GM12864 (cell line): ENCODE measurements at places on chromosomes 6 and 20.

GRCh38 chr6:17218023-17218748, 63.0 kb upstream of the RBM24 start:
- DNase-seq: no peak

DNA sequence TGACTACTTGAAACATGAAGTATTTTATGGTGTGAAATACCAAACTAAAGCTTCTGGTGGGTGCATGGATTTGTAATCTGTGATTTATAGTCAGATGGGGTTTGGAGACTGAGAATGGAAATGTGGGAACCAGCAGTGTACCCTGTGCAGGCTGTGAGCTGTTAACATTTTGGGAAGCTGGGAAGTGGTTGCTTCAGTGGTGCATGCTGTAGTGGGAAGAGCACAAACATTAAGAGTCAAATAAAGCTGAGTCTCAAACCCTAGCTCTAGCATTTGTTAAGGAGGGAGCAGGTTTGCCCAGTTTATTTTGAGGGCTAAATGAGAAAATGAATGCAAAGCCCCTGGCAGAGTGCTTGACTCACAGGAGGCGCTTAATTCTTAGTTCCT, 235.7 kb downstream of the ZFAND3 start:
- DNase-seq: no peak

- DNase-seq: no peak
Observed at GRCh38 chr6:105966481-105966880, 119.7 kb upstream of the PRDM1 start.

DNA sequence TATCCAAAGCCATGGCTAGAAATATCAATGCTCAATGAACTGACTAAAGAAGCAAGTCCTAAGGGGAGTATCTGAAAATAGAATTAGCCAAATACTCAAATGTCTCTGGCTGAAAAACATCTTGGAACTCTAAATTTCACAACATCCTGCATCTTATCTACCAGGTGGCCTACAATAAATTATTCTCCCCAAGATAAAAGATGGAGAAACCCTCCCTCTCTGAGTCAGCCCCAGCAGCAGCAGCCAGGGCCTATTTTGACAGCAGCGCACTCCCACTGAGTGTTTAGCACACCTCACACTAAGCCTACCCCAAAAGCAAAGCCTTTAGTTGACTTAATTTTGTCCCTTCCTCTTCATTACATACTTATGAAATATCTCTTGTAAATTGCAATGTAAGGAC, 5.9 kb downstream of the CALHM6 start:
- no peak for DNase-seq

DNA sequence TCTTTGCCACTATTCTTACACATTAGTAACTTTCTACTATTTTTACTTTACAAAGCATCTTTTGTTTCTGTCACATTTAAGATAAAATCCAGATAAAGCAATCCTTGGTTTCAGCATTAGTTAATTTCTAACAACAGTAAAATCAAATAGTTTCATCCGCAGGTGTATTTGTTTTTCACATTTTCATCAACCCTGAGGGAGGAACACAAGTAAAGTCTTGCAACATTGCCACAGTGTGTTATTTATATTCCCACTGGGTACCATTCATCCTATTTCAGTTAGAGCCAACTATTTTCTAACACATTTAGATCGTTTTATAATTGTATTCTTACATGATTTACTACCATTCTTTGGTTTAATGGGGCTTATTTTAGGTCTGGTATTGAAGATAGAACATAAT, 908.7 kb upstream of the CITED2 start:
- DNase-seq: no peak

GRCh38 chr6:166595061-166595780, 8.7 kb upstream of the RAMACL start:
- no peak for DNase-seq

GRCh38 chr20:40960521-40960956, 68.1 kb upstream of the TOP1 start:
- no peak for DNase-seq

- peak; percentile 25 for DNase-seq
Observed at GRCh38 chr6:37429352-37429750, 3.7 kb upstream of the CMTR1 start.

DNA sequence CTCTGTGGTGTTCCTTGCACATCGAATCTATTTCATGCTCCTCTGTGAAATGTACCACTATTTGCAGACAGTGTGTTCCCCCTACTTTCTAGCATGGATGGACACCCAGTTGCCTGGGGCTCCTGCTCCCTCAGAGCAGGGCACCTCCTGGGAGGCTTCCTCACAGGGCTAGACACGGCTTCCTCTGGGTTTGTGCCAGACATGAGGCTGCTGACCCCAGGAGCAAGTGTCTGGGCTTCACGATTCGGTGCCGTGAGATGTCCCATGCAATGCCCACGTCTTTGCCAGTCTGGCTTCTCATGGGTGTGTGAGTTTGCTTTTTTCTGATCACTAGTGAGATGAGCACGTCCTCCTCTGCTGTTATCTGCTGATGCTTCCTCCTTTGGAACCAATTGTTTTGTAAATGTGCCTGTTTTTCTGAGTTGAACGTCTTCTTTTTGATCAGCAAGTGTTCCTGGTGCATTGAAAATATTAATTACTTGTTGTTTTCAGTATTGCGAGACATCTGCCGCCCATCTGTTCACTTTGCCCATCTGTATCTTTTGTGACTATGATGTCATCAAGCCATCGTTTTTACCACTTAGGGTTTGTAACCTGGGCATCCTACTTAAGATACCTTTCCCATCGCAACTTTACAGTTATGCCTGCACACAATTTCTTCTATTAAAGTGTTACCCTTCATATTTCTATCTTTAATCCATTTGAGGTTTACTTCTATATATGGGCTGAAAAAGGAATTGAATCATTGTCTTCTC, 92.0 kb downstream of the TTLL2 start:
- no peak for DNase-seq

DNA sequence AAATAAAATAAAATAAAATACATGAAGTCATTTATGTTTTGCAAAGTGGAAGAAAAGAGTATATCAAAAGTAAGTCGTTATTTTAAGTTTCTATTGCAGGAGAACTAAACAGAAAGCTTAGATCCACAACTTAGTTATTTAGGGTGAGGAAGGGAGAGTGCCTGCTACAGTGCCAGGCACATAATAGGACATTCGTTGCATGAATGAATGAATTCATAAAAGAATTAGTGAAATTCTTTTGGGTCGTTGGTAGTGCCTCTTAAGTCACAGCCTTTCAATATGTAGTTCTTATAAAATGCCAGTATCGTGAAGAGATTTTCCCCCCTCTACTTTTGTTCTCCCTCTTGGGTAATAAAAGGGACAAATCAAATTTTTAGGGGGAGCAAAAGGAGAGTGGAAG, 29.1 kb downstream of the SF3B5 start:
- DNase-seq: no peak

DNA sequence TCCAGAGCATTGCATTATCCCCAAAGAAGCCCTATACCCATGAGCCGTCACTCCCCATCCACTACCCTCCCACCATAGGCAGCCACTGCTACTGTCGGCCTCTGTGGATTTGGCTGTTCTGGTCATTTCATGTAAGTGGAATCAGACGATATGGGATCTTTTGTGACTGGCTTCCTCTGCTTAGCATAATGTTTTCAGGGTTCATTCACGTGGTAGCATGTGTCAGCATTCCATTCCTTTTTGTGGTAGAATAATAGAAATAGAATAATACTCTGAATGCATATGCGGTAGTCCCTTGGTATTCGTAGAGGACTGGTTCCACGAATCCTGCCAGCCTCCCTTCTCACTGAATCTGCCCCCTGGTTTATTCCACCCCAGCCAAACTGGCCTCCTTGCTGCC, 402.6 kb upstream of the SULF2 start:
- no peak for DNase-seq

GRCh38 chr6:32982084-32982701, 13.8 kb downstream of the BRD2 start:
- no peak for DNase-seq

DNA sequence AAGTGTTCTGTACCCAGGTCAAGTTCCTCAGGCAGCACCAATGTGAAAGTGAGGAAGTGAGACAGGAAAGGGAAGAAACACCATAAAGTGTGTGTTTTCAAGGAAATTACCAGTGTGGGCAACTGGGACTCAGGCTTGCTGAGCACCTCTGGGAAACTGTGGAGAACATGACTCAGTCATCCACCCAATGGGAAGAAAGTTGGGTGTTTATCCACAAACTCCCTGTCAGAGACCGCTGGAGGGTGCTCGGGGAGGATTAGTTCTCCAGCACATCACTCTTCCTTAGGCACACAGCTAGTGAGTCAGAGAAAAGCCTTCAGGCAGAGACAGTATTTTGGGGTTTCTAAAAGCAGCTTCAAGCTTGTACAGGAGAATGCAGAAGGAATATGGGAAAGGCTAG, 93.6 kb downstream of the PCSK2 start:
- DNase-seq: no peak

- DNase-seq: no peak
Observed at GRCh38 chr6:155171747-155172449, 91.9 kb upstream of the CLDN20 start.

DNA sequence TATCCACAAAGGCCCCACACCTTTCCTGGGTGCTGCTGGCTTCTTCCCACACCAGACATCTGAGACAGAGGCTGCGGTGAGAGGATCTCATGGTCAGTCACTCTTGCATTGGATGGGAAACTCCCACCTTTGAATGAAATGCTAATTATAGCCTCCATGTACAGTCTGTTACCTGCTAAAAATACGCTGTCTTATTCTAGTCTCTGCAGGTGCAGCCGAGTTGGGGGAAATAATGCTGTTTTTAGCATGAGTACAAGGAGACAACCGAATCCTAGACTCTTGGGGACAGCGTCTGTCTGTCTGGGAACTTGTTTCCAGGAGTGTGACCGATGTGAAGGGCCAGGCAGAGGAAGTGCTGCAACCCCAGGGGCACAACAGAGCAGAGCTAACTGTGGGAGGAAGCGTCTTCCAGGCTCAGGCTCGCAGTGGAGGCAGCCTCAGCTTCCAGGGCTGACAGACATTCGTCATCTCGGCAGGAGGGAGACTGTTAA, 286.2 kb downstream of the PREX1 start:
- peak; percentile 13 for DNase-seq

DNA sequence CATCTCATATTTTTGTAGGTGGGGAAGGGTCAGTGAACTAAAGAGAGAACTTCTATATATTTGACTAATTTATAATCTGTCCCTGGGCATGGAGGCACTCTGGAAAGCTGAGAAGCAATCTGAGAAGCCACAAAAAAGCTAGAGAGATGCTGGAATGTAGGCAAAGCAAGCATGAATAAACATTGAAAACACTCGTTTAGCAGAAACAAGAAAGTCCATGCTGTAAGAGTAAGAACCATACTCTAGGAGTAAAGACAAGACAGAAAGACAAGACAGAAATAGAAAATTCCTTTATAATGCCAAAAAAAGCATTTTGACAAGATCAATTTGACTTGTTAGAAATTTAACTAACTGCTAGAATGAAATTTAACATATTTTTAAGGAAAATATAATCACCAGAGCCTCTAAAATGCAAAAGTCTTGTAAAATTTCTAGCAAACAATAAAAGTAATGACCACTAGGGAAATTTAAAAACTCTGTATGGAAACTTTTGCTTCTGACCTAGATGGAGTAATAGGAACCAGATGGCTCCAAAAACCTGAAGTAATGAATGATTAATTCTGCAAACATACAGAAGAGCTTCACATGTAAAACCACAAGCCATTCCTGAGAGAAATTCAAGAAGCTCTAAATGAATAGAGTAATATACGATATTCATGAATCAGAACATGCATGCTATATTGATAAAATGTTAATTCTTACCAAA, 625.7 kb upstream of the PTCHD4 start:
- no peak for DNase-seq

GRCh38 chr6:27592481-27593199, 119.7 kb upstream of the ZNF184 start:
- DNase-seq: peak; percentile 91

DNA sequence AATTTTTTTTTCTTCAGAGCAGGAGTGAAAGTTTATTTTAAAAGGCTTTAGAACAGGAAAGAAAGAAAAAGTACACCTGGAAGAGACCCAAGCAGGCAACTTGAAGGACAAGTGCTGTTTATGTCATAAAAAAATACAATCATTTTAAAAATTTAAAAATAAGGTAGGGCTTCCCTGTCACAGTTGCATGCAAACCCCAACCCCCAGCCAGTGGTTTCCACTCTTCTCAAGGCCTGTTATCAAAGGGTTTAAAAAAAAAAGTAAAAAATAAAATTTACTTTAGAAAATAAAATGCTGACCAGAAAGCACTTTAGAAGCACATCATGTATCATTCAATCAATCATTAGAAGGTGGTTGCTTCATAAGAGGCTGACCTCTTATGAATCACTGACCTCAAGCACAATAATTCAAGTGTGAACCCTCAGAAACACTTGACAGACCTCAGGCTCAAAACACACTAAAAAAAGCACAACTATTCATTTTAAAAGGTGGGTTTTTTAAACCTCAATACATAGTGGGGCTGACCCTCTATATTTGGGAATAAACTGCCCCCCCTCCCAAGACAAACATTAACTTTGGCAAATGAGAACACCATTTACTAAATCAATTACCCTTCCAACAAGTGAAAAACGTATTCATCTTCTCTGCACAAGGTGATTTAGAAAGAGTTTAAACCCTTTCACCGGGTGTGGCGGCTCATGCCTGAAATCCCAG, 15.6 kb downstream of the ILRUN start:
- DNase-seq: no peak

DNA sequence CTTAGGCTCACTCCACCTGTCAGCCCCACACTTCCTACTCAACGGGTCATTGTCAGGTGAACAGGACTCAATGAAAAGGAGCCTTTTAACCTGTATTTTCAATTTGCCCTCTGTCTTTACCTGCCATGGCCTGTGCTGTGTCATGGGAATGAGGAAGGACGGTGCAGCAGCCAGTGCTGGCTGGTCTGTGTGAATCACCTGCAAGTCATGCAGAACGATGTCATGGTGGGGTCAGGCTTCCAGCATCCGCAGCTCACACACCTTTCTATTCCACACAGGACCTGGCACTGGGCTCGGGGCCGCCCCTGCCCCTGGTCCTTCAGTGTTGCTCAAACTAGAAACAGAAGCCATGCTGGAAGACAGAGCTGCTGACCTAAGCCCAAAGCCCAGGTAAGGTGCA, 188.7 kb upstream of the GMDS start:
- no peak for DNase-seq

DNA sequence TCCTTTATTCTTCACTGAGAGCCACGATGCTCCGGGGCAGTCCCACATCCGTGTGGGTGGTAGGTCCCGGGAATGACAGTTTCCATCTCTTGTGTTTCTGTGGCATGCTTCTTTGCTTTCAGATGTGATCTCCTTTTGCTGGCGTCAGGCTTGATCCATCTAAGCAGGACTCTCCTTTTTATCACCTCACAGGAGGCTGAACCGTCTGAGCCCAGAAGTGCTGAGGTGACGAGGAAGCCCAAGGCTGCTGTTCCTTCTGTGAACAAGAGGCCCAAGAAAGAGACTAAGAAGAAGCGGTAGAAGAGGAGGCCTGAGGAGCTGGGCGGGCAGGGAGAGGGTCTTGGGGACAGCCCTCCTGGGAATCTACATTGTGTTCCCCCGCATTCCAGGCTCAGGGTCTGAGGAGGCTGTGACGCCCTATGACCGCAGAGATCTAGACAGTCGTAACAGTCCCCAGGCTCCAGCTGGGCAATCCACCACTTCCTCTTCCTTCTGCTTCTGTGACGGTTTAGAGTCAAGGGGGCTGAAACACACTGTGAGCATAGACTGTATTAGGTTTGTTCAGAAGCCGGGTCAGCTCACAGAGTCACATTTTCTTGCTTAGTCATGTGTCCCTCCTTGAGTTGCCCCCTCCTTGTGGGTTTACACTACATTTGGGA, 26.8 kb downstream of the MANBAL start:
- peak; percentile 70 for DNase-seq
